ENCODE measurements at places on chromosomes 7 and 10.

DNA sequence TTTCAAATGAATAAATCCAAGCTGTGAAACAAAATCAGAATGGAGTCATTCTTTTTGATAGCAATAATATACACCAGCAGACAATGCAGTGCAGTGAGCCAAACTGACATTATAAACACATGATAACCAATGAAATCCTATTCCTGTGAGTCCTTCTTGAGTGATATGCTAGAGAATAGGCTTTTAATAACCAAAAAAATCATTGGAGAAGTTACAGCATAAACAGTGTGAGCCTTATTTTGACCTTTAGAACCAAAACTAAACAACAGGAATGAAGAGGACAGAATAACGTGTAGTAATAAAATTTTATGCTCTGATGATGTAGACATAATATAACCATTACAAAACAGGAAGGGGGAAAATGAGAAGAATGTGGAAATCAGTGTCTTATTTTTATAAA is 8.7 kb downstream of the HUS1 start:
- DNase-seq, result no peak

DNA sequence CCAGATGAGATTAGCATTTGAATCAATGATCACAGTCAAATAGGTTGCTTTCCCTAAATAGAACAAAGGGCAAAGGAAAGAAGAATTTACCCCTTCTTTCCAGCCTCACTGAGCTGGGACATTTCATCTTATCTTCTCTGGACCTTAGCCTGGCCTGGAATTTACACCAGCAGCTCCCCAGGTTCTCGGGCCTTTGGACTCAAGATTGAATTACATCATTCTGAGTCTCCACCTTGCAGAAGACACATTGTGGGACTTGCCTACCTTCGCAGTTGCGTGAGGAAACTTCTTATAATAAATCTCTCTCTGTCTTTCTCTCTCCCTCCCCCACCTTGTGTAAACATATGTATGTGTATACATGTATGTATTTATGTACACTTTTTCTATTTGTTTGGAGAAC is 732.4 kb downstream of the IPMK start:
- no peak for DNase-seq

DNA sequence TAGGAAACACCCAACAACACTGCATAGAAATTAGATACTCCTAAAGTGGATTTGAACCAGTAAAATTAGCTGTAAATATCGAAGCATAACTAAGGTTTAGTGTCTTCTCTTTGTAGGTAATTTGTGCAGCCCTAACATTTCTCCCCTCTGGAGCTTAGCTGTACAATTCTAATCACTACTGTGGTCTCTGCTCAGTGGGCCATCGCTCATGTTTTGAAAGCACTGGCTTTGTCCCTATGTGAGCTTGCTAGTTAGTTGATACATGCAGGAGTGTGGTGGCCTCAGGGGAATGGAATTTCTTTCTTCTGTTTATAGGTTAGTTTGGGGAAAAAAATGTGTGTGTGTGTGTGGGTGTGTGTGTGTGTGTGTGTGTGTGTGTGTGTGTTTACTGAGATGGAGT is 373.1 kb downstream of the DPP6 start:
- DNase-seq, result no peak

GRCh38 chr10:123580426-123580825 is 85.7 kb upstream of the GPR26 start:
- no peak for DNase-seq

DNA sequence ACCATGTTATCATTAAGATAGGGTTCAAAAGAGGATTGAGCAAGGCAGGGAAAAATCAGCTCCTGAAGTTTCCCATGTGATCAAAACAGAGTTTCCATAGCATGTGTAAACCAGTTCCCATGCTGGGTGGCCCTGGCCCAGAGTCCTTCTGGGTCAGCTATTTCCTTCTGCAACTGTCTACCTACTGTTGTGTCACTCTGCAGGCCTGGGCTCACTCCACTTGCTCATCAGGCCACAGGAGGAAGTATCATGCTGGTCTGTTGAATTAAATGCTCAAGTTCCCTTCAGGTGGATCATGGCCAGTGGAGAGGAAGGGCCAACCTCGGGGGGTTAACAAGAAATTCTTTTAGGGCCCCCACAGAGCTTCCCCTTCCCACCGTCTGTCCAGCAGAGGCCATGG is 104.7 kb downstream of the GFRA1 start:
- DNase-seq, result peak; percentile 28

GRCh38 chr7:80277434-80278427 is 143.1 kb downstream of the GNAI1 start:
- peak; percentile 35 for DNase-seq

- DNase-seq, result no peak
Measured at GRCh38 chr7:17532861-17533404, 234.5 kb downstream of the AHR start.

DNA sequence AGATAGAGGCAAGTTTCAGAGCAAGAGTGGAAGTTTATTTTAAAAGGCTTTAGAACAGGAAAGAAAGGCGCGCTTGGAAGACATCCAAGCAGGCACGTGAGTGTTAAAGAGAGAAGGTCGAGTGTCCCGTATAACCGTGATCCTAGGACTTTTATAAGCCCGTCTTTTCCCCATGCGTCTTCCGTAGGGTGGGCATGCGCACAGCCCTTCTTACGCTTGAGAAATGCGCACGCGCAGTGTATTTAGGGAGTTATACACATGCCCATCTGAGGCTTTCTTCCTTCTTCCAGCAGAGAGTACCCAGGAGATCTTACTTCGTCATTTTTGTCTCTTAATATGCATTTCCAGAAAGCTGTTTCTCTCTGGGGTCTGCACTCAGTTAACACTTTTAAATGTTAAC is 52.4 kb downstream of the CALD1 start:
- DNase-seq, result no peak

DNA sequence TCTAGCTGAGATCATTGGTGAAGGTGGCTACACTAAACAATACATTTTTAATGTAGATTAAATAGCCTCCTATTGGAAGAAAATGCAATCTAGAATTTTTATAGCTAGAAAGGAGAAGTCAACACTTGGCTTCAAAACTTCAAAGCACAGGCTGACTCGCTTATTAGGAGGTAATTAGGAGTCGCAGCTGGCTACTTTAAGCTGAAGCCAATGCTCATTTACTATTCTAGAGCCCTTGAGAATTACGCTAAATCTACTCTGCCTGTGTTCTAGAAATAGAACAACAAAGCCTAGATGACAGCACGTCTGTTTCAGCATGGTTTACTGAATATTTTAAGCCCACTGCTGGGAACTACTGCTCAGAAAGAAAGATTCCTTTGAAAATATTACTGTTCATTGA is 101.6 kb upstream of the EEPD1 start:
- no peak for DNase-seq

DNA sequence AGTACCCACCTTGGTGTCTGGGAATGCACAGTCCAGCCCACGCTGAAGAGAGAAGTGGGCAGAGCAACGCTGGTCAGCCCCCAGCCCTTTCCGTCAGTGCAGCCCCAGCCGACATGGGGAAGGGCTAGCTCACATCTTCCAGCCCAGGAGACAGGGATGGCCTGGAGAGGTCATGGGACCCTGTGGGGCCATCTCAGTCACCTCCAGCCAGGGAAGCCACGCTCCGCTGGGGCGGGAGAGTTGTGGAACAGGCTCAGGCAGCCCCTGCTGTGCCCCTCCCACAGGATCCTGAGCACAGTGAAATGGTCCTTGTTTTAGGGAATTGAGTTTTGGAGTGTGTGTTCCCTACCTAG is 85.1 kb downstream of the PAXIP1 start:
- no peak for DNase-seq

DNA sequence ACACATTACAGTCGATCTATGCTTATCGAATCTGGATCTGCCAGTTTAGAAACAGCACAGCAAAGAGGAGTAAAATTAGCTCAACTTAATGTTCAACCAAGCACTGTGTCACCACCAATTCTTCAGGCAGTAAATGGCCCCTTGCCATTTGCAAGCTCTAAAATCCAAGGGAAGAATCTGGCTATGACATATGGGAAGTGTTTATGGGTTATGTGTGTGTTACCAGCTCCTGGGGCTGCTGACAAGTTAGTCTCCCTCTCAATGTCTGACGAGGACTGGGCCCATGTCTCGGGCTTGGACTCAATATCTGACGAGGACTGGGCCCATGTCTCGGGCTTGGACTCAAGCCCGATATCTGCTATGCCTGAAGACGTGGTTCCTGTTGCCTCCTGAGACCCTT is 5.7 kb upstream of the ITIH2 start:
- DNase-seq, result no peak

- no peak for DNase-seq
Measured at GRCh38 chr10:69505636-69506318, 54.5 kb downstream of the TSPAN15 start.

DNA sequence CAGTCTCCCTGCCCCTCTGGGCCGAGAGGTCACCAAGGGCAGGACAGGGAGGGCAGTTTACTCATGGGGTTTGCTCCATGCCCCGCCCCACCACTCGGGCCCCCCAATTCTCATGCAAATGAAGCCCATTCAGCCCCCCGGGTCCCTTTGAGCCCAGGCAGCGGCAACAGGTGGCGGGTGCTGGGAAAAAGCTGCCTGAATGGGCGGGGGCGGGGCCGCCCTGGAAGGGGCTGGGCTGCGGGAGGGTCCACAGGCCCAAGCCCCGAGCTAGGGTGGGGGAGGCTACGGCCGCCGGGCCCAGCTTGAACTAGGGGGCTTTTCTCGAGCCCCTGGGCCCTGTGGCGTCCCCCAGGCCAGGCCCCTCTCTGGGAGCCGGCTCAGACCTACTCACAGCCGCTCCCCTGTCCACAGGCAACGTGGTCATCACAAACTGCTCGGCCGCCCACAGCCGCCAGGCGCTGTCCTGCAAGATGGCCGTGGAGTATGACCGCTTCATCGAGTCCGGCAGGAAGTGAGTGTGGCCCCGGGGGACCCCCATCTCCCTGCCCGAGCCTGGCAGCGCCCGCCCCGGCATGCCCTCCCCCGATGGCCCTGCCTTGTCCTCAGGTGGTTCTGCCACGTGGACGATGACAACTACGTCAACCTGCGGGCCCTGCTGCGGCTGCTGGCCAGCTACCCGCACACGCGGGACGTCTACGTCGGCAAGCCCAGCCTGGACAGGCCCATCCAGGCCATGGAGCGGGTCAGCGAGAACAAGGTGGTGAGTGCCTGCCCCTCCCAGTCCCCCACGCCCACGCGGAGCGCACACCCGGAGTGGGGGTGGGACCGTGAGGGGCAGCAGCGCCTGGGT is 5.5 kb downstream of the LFNG start:
- DNase-seq, result no peak

All from HEK293T (cell line).